GM19239 (cell line): ENCODE measurements at places on chromosomes 5 and 9.

GRCh38 chr9:119955276-119955675, 586.0 kb upstream of the BRINP1 start:
- no peak for DNase-seq

- DNase-seq: no peak
These were observed 5.4 kb upstream of the CPLANE1 start for GRCh38 chr5:37254581-37254980.

DNA sequence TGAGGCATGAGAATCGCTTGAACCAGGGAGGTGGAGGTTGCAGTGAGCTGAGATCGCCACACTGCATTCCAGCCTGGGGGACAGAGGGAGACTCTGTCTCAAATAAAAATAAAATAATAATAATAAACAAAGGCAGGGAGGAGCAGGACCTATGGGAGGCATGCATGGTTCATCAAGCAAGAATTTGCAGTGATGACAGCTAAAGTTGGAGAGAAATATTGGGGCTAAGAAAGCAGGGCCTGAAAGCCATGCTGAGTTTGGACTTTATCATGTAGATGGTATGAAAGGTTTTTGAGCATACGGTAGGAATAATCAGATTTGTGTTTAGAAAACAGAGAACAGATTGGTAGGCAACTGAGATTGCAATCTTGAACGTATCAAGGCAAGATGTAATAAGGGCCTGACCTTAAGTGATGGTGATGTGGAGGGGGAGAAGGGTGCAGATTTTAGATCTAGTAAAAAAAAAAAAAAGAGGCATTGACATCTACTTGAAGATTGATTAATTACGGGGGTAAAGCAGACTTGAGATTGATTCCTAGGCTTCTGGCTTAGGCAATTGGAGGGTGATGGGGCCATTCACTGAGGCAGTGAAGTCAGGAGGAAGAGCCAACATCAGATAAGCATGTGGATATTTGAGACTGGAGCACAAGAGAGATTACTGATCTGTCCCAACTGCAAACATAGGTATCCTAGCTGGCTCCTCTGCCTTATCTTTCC, 50.7 kb downstream of the CFAP95 start:
- no peak for DNase-seq

GRCh38 chr5:82246960-82247574, 31.1 kb downstream of the RPS23 start:
- no peak for DNase-seq

GRCh38 chr9:131734165-131734610, 5.7 kb downstream of the RAPGEF1 start:
- no peak for DNase-seq

- no peak for DNase-seq
These were observed 50.1 kb downstream of the PPARGC1B start for GRCh38 chr5:149780043-149780737.

DNA sequence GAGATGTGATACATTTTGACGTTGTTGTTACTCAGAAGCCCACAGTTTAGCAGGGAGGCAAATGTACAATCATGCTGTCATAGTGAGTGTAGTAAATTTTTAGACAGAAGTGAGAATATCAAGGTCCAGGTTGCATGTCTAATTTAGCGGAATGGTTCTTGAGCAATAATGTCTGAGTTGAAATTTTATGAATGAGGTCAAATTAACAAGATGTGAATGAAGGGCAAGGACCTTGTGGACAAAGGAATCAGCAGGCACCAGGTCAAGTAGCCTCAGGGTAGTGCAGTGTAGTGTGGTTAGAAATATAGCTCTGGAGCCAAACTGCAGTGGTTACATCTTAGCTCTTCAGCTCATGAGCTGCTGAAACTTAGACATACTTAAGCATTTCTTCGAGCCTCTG, 36.2 kb downstream of the TNFSF8 start:
- no peak for DNase-seq

GRCh38 chr9:98916660-98917059, 27.0 kb upstream of the COL15A1 start:
- no peak for DNase-seq

DNA sequence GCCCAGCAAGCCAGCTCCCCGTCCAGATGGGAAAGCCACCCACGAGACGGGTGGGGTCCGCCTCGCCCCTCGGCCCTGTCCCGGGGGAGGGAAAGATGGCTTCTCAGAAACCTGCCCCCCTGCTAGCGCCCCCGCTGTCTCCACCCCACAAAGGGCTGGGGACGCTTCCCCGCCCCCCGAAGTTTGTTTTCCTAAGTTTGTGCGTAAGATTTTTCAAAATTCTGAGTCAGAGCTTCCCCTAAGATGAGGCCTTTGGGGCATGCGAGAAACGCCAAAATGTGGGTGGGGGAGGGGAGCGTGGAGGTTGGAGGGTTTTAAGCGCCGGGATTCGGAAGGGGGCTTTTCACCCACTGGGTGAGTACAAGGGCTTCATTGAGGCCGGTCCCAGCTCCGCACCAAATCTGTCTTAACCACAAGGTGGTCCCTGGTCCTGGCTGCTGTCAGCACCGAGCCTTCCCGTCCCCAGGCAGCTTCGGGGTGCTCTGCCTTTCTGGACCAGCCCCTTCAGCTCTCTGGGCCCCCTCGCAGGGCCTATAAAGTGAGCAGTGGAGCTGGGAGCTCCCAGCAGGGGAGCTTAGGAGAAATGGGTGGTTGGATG, 32.3 kb downstream of the PRRX2 start:
- no peak for DNase-seq

GRCh38 chr5:169343766-169344165, 42.8 kb upstream of the SLIT3 start:
- DNase-seq: no peak

DNA sequence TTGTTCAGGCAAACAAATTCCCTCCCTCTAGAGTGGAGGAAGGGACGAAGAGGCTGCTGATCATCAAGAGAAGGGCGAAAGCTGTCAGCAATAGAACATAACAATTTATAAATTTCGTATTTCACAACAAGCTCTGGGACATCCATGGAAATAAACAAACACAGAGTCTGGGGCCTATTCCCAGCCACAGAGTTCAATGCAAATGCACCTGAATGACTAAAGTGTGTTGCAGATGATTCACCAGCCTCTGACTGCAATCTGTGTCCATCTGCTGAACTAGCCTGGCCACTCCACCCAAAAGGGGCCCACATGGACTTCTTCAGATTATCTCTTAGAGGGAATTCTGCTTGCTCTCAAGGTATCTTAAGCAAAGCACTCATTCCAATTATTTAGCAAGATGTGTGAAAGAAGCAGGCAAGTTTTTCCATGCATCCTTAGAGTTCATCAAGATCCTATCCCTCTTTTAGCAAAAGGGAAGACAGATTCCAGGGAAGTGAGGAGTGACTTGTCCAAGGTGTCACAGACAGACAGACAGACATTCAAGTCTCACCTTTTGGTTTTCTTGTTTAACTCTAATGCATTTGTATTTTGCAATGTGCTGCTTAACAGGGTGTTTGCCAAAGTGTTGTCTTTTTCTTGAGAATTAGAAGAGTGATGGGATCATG, 307.8 kb upstream of the PAPPA start:
- no peak for DNase-seq
